ENCODE measurements at places on chromosomes 5 and 9.

DNA sequence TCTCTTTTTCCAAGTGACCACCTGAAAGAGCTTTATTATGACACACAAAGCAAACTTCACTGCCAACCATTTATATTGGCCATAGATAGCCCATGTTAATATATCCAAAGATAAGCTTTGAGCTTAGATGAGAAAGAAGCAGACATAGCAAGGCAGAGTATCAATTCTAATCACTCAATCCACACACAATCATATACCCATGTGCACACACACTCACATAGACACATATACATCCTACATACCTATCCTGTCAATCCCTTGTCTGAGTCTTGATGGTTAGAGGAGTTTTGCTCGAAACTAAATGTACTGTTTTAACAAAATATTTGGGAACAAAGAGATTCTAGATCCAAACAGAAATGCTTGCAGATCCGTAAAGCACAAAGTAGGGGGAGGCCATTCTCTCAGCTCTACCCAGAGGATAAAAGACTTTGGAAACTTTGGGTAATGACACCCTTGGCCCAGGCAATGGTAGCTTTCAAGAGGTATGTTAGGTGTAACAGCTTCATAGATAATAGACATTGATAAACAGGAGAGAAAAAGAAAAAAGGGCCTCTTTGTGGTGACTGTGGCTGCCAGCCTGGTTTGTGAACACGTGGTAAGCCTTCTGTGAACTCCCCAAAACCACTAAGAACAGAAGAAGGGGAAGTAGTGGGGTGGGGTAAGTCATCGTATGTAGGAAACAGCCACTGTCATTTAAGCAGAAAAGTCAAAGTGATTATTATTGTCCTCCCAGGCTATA lies 121.6 kb downstream of the TLR4 start:
- no peak for DNase-seq

GRCh38 chr9:27276193-27277030 lies 20.5 kb downstream of the EQTN start:
- peak; percentile 60 for DNase-seq

DNA sequence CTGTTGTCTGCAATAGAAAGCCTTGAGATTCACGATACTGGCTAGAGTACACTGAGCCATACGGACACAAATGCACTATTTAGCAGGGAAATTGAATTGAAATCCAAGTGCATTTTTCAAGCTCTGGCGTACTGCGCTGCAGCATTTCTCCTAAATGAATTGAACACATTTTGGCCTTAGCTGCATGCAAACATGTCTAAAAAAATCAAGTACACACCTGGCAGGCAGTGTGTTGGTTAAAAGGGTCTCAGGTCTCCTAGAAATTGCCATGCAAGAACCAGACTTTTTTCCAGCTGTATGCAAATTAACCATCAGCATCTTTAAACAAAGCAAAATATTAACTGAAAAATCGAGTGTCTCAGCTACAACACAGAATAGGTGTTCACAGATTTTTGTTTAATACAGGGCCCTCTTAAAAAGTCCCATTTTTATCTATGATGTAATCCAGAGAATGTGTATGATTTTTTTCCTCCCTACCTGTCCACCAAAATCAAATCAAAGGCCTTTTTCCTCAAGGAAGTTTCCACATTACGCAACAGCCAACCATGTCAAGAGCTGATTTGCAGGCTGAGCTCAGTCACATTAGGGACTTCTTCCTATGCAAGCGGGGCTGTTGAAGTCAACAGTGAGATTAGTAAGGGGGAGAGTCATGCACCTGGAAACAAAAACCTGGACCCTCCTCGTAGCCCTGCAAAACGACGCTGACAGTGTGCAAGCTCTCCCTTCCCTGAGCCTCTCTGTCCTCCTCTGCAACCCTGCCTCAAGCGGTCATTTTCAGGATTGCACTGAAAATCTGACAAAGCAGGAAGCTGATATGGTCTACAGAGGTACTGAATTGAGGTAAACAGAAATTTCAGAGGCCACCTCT lies 14.1 kb upstream of the SFXN1 start:
- DNase-seq = peak; percentile 62

GRCh38 chr5:150120617-150121447 lies 34.5 kb upstream of the CSF1R start:
- no peak for DNase-seq

GRCh38 chr9:107020040-107020530 lies 157.1 kb downstream of the ZNF462 start:
- DNase-seq = no peak

- peak; percentile 5 for DNase-seq
Measured at GRCh38 chr9:21141427-21141882, at the start of gene IFNW1. TSS of gene IFNW1 (minus strand) at chr9:21141832. CDS start at chr9:21141570, 262 bp downstream.

- no peak for DNase-seq
Measured at GRCh38 chr5:149759563-149759962, 29.5 kb downstream of the PPARGC1B start.

- no peak for DNase-seq
Measured at GRCh38 chr5:109307951-109308350, 101.8 kb downstream of the PJA2 start.

DNA sequence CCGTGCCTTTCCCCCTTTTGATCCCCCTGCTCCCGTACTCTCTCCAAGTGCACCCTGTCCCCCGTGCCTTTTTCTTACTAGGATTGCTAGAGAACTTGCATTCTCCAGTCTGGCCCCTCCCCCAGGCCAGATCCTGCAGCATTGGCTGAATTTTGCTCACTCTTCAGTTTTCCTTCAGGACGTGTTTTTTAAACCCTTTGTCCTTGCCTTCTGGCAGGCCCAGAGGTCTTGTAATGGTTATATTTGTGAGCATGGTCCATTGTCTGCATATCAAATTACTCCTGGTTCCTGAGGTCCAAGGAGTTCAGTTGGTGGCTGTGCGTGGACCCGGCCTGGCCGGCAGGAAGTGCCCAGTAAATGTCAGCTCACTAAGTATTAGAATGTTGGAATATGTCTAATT lies 606 bp downstream of the TBC1D13 start:
- DNase-seq = no peak

DNA sequence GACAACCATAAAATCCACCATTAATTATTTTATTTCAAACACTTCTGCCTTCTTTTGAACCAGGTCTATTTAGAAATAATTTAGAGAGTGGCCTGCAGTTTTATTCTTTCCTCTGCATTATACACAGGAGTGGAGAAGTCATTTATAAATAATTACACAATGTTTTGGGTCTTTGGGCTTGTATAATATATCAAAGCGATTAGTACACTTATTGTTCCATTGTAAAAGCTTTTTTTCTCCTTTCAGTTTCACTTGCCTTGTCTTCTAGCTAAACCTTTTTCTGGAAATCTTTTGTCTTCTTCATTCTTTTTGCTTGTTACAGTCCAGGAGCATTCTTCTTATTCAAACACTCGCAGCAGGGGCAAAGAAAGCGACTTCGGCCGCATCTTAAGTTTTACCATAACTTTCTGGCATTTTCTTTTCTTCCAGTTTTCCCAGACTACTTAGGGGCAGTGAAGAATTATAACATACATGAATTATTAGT lies 7.3 kb upstream of the NEUROG1 start:
- no peak for DNase-seq

- no peak for DNase-seq
Measured at GRCh38 chr9:2730971-2731370, 13.7 kb downstream of the KCNV2 start.

- no peak for DNase-seq
Measured at GRCh38 chr9:96386157-96386556, 2.6 kb upstream of the SLC35D2 start.

DNA sequence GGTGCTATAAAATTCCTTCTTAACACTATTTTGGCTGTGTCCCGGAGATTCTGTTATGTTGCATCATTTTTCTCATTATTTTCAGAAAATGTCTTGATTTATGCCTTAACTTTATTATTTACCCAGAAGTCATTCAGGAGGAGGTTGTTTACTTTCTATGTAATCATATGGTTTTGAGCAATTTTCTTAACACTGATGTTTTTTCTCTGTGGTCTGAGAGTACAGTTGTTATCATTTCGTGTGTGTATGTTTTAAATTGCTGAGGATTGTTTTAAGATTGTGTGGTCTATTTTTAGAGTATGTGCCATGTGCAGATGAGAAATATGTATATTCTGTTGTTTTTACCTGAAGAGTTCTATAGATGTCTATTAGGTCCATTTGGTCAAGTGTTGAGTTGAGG lies 498.1 kb upstream of the ZNF608 start:
- DNase-seq = no peak

GRCh38 chr9:15211815-15212495 lies 95.1 kb downstream of the TTC39B start:
- no peak for DNase-seq

Data from SK-N-SH (cell line).